ENCODE measurements at places on chromosomes 12 and 14.
A peak's percentile ranks its signal among the peaks of the same experiment; 100 is the strongest.

GRCh38 chr14:105489542-105490266 lies 1.3 kb upstream of the TEDC1 start:
- peak; percentile 64 for DNase-seq

DNA sequence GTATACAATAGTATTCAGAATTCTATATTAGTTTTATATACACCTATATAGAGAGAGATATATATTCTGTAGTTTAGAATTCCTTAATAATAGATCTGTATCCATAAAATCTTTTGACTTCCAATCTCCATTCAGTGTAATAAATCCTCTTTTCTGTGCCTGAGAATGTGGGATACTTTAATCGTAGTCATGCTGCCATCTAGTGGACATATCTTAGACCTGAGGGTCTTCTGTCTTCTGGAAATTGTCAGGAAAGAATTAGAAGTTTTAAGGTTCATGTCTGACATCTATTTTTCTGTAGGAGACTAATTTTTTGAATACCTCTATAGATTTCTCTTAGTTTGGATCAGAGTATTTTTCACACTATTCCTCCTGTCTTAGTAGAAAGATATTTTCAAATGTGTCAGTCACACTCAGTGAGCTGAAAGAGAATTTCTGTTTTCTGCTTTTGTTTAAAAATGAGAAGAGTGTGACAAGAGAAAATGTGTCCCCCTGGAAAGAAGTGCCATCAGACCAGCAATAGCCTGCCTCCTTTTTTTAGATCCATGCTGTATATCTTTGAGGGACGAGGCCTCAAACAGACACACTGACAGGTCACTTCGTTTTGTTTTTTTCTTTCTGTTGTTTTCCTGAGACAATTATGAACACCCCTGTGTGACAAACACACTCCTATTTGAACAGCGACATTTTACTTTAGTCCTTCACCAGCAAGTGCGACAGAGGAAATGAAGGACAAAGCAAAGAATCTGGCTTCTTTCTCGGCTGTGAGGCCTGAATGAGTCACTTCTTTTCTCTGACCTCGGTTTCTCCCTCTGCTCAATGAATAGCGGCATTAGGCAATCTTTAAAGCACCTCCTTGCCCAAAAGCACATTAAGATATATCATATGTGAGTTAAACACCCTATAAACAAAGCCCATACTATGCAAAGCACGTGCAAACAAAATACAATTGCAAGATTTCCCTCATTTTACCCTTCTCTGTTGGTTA lies 96.3 kb downstream of the GALC start:
- no peak for DNase-seq

DNA sequence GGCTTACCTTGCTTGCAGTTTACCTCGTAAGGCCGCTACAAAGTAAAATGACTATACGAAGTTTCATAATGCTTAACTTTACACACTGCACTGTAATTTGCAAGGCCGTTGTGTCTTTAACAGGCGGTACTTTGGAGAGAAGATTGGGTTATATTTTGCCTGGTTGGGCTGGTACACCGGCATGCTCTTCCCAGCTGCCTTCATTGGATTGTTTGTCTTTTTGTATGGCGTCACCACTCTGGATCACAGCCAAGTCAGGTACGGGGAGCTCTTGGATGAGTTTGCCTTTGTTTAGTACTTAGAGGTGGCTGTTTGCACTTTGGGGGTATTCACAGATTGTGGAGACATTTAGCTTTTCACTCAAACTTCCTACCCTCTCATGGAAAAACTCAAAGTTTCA lies 167.8 kb downstream of the SLC5A8 start:
- DNase-seq = no peak

- no peak for DNase-seq
Observed at GRCh38 chr14:74364271-74364880, 16.1 kb downstream of the VRTN start.

- no peak for DNase-seq
Observed at GRCh38 chr12:6171409-6172015, 28.7 kb upstream of the CD9 start.

DNA sequence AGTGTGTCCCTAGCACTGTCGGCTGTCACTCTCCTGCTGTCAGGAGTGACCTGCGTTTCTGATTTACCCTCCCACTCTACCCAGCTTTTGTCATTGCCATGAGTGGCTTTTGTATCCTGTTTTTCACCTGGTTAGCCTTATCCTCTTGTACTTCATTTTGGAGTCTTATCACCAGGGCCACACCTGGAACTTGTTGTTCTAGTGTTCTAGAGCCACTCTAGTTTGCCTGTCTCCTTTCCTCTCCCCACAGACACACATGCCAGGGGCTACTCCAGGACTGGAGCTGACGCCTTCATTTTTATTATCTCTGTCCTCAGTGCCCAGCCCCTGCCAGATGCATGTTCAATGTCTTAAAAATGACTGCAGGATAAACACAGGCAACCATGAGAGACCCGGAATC lies 34.2 kb downstream of the ZC3H14 start:
- DNase-seq = no peak

DNA sequence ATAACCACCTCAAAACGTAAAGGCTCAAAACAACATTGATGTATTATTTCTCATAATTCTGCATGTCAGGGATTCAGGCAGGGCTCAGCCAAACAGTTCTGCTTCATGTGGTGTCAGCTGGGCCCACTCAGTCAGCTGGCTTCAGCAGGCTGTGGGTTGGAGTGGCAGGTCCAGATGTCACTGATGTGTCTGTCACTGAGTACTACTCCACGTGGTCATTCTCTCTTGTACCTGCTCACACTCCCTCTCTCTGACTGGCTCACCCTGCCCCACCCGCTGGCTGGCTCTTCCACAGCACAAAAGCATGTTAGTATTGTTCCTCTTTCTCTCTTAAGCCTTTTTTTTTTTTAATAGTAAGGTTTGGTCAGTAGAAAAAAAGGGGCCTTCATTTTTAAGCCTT lies 182.4 kb downstream of the DICER1 start:
- DNase-seq = no peak

GRCh38 chr12:82605115-82605514 lies 81.6 kb upstream of the TMTC2 start:
- DNase-seq = no peak

DNA sequence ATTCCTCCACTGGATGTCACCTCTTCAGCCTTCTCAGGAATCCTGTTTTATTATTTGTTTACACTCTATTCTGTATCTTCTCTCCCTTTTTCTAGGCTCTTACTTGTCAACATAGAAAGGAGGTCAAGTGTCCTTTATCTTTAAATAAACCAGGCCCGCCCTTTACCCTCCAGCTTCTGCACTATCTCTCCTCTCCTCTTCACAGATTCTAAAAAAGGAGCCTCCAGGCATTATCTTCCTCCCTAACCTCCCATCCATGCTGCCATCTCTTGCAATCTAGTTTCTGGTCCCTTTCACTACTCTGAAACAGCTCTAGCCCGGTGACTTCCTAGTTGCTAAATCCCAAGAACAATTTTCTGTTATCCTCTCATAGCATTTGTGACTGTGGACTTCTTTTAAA lies 24.1 kb upstream of the ARID2 start:
- no peak for DNase-seq

GRCh38 chr14:79598339-79598738 lies 613.0 kb downstream of the DIO2 start:
- DNase-seq = no peak

- DNase-seq = no peak
Observed at GRCh38 chr14:56795284-56795622, 15.0 kb downstream of the OTX2 start.

- no peak for DNase-seq
Observed at GRCh38 chr12:67519484-67520433, 128.8 kb upstream of the DYRK2 start.

DNA sequence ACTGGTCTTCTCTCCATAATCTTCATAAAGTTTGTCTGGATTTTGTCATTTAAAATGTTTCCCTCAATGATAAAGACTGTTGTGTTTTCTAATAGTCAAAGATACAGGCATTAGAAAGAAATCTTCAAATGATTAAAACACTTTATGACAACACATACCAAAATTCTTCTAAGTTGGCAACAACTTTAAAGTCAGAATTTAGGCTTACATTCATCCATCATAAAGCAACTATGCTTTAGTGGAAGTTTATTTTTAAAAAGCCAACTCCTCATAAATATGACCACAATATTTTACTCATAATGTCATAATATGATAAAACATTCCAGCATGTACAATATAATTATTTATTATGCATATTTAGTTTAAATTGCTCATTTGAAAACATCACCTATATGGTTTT lies 17.2 kb upstream of the CCER1 start:
- no peak for DNase-seq

DNA sequence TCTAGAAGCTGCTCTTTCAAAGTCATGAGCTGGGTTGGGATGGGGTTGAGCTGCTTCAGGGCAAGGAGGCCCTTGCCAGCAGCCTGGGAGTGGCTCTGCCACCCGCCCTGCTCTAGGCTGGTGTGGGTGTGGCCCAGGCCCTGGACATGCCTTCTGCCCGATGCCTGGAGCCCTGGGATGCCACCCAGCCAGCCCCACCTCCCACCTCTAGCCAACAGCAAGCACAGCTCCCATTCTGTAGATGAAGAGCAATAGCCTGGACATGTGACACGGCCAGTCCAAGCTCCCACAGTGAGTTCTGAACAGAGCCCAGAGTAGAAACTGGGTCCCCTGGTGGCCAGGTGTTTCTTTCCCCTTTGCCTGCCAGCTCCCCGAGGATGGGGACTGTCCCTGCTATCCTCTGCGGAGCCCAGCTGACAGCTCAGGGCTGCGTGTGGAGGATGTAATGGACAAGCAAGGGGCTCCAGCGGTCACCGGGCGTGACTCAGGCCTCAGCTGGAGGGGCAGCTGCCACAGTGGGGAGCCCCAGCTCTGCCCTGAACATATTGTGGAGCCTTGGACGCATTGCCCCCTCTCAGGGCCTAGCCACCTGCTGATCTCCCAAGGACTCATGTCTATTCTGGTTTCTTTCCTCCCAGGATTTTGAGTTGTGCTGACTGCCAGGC lies 165.2 kb downstream of the TSPAN9 start:
- DNase-seq = no peak

DNA sequence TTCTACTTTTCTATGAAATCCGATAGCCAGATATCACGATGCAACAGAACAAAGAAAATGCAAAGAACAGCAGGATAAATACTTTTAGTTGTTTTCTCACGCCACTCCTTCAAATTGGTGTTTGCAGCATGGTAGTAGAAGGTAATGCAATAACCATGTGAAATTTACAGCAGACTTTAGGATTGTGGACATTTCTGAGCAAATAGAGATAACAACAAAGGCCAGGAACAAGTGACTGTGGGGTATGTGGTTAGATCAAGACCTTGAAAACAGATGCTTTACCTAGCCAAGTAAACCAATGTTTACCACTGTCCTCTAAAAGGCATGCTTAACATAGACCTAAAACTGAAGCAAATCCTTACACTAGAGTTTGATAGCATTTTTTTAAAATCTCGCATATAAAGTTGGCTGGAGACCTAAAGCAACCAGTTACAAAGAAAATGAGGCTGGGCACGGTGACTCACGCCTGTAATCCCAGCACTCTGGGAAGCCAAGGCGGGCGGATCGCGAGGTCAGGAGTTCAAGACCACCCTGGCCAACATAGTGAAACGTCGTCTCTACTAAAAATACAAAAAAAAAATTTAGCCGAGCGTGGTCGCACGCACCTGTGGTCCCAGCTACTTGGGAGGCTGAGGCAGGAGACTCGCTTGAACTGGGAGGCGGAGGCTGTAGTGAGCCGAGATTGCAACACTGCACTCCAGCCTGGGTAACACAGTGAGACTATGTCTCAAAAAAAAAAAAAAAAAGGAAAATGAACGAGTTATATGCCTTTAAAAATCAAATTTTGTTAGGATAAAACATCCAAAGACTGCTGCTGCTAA lies 123.2 kb upstream of the FOXN3 start:
- DNase-seq = no peak

DNA sequence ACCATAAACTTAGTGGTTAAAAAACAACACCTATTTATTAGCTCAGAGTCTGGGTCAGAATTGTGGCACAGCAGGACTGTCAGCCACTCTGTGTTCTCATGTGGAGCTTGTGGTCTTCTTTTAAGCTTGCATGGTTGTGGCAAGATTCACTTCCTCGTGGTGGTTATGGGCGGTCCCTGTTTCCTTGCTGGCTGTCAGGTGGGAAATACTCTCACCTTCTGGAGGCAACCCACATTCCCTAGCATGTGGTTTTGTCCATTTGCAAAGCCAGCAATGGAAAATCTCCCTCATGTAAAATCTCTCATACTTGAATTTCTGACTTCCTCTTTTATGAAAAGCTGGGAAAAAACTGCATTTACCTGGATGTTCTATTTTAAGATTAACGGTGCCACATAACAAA lies 229.8 kb downstream of the ALX1 start:
- DNase-seq = no peak

- DNase-seq = no peak
Observed at GRCh38 chr12:127063339-127064072, 1203.5 kb upstream of the TMEM132C start.

DNA sequence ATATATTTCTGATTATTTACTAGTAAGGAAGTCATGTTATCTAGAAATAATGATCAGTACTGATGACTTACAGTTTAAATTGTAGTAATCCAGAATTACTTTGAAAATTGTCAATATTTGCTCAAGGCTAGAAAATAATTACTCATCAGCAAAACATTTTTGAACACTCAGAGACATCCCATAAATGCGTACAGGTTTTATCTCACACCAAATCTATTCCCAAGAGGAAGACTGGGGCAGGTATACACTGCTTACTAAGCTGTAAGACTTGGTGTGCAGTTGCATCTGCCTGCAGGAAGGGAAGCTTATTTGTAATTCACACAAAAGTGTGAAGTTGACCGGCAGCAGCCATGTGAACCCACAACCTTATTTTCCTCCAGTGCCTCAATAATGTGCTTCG lies 146.4 kb downstream of the CCER1 start:
- DNase-seq = no peak

- no peak for DNase-seq
Observed at GRCh38 chr12:119664642-119665041, 3.3 kb upstream of the PRKAB1 start.

GRCh38 chr14:33026850-33027430 lies 88.3 kb downstream of the NPAS3 start:
- no peak for DNase-seq

- no peak for DNase-seq
Observed at GRCh38 chr12:87813476-87814234, 215.5 kb downstream of the C12orf50 start.

GRCh38 chr12:54220092-54220557 lies 31.3 kb upstream of the SMUG1 start:
- DNase-seq = peak; percentile 42

- DNase-seq = no peak
Observed at GRCh38 chr14:57687416-57687815, 178.5 kb downstream of the SLC35F4 start.

All from stimulated activated CD4-positive, alpha-beta T cell treated with anti-CD3 and anti-CD28 coated beads, Interleukin-1b, Interleukin-23, amount 100 ng/mL, for 1 hour (primary cell).